Activated gamma-delta T cell treated with Interleukin-2 at 50 U/mL for 16 hours (primary cell): ENCODE measurements at places on chromosomes 16 and 17.

DNA sequence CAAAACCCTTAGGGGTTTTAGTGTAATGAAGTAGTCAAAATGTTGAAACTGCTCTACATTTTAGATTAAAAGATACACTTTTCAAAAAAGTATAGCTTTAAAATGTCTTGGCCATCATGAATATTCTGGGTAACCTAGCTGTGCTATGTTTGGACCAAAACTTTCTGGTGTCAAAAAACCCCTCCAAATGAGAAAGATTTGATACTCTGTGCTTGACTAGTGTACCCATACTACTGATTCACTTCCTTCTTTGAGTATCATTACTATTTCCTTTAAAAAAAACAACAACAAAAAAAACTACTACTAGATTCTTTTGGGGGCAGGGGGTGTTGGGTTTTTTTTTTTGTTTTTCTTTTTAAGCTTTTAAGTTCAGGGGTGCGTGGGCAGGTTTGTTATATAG lies 37.3 kb downstream of the PTRH2 start:
- DNase-seq, result no peak

- DNase-seq, result no peak
Measured at GRCh38 chr17:16297367-16298139, 55.7 kb downstream of the CENPV start.

DNA sequence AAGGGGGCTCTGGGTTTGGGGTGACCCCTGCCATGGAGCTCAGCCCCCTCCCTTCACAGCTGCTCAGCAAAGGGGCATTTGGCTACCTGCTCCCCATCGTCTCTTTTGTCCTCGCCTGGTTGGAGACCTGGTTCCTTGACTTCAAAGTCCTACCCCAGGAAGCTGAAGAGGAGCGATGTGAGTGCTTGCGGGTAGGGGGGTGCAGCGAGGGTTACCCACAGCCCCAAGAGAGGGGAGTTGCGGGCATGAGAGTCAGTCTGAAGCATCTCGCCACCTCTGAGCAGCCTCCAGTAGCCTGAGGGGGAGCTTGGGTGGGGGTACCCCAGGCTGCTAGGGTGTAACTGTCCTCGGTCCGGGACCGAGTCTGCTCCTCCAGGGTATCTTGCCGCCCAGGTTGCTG lies 6.8 kb upstream of the TCAP start:
- no peak for DNase-seq

DNA sequence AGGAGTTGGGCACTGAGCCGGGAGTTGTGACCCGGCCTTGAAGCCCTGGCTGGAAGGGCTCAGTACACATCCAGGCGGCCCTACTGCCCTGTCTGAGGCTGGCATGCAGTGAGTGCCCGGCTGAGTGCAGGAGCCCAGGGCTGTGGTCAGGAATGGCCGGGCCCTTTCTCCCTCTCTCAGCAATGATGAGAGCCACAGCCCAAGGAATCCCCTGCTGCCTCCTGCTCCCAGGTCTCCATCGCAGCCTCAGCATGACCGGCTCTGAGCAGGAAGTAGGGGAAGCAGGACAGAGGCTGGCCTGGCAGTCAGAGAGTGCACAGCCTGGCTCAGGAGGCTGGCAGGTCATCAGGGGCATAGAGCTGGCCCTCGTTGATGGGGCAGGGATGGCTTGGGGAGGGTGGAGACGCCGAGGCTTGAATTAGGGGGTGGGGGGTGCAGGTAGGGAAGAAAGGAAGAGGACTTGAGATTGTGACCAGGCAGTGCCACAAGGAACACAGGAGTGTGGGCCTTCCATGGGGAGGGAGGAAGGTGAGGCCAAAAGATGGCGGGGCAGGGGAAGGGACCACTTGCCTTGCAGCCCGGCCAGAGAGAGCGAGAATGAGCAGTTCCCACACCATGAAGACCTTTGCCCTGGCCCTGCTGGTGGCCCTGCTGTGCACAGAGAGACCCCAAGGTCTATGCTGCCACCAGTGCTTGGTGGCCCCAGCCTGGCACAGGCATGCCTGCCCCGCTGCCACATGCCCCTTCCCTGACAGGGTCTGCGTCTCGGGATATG lies 32.1 kb upstream of the KRT17 start:
- DNase-seq, result no peak

- DNase-seq, result peak; percentile 62
Measured at GRCh38 chr16:11254913-11255736, 879 bp downstream of the SOCS1 start.

- no peak for DNase-seq
Measured at GRCh38 chr17:45848868-45849535, 4.3 kb downstream of the SPPL2C start.

DNA sequence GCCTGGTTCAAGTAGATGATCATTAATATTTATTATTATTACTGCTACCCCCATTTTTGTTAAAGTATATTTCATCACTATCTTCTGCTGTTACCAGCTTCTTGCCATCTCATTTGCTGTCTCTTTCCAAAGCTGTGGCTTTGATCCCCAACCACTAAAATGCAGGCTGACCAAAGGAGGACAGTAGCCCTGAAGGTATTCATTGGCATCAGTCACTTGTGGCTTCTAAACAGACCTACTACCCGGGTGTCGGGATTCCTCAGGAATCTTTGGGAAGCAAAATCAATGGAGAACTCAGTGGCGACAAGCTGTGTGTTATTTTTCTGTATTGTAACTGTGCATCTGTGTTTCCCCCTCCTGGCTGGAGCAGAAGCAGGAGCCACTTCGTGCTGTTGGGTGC lies 379.2 kb upstream of the ERCC4 start:
- DNase-seq, result no peak

GRCh38 chr17:31568121-31568520 lies 176.6 kb downstream of the RAB11FIP4 start:
- DNase-seq, result no peak

DNA sequence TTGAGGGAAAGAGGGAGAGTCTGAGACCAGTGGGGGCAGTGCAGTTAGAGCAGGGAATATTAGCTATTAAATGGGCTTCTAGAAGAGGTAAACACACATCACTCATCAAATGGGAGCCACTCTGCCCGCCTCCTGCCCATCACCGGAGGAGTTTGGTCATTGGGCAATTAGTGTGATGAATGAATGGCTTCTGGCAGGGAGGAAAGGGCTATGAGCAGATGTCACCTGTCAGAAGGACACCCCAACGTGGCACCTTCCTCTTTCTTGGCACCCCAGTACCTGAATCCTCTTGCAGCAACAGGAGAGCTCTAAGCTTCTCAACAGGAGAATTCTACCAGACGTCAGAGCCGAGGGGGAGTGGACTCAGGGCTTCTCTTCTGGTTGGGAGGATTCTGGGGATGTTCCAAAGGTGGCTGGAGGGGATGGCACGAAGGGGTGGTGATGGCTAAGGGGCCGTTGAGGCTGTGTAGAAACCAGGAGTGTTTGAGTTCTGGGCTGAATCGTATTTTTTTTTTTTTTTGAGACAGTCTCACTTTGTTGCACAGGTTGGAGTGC lies 11.0 kb downstream of the C1QTNF1 start:
- no peak for DNase-seq

DNA sequence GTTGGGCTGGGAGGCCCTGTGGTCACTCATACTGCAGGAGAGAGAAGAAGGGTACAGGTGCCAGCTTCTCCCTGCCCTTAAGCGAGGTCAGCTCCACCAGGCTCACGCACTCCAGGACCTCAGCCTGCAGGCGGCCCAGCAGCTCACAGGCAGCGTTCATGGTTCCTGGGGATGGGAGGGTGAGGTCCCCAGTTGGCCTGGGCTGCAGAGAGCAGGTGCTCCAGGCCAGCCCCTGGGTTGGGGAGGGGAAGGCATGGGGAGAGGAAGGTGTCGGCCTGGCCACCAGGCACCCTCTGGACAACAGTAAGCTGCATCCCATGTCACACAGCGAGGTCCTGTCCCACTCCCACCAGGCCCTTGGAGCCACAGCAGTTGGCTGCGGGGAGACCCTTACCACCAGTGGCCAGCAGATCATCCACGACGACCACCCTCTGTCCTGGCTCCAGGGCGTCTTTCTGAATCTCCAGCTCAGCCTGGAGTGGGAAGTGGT lies 2.0 kb downstream of the APRT start:
- DNase-seq, result no peak

DNA sequence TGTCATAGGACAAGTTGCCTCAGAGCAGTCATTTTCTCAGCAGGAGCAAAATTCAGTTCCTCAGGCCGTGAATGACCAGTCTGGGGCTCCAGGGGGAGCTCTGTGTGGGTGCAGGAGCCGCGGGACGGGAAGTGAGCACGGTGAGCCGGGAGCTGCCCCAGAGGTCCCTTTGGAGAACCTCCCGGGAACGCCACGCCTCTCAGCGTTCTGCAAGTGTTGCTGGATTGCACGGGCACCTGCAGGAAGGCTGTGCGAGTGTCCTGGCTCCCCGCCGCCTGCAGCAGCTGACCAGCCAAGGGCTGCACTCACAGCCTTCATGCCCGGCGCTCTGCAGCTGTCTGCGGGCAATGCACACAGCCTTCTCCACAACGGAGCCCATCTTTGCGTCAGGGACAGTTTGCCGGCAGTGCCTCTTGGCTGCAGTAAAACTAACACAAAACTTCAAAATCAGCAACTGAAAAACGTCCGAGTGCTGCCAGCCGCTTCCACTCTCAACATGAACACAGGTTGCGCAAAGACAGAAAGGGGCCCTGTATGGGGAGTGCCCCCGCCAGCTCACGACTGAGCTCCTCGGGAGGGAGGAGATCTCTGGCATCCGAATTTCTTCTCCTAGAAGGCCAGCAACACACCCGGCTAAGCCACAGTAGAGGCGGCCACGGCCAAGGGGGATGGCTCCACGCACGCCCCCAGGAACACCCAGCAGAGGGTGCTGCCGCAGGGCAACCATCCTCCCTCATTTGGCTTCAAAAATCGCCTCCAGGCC lies 16.0 kb downstream of the NDUFAF8 start:
- DNase-seq, result no peak

- DNase-seq, result no peak
Measured at GRCh38 chr16:14399378-14400284, 230.4 kb downstream of the PARN start.

- no peak for DNase-seq
Measured at GRCh38 chr17:16239931-16240330, 22.9 kb downstream of the PIGL start.

DNA sequence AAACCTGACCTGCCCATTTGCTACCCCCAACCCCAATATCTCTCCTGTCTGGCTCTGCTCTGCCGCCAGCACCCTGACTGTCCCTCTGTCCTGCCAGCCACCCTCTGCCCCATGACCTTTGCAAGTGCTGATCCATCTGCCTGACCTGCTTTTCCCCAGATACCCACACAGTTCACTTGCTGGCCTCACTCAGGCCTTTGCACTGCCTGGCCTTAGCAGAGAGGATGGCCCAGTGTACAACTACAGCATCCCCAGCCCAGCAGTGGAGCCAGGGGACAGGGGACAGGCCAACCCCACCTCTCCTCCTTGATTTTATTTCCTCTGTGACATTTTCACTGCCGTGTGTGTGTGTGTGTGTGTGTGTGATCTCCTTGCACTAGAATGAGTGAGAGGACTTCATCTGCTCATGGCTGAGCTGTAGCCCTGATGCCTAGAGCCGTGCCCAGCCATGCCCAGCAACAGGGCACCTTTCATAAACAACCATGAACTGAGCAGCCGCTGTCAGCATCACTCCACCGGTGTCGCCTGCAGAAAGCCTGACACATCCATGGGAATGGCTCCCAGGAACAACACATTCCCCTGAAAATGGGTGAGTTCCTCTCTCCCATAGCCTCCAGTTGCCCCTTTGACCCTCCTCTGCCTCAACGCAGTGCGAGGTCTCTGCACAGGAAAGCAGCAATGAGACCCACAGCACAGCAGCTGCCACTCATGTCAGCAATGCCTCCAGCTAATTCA lies 36.0 kb upstream of the RBFOX3 start:
- no peak for DNase-seq
